ENCODE measurements at places on chromosomes 7 and 10.

DNA sequence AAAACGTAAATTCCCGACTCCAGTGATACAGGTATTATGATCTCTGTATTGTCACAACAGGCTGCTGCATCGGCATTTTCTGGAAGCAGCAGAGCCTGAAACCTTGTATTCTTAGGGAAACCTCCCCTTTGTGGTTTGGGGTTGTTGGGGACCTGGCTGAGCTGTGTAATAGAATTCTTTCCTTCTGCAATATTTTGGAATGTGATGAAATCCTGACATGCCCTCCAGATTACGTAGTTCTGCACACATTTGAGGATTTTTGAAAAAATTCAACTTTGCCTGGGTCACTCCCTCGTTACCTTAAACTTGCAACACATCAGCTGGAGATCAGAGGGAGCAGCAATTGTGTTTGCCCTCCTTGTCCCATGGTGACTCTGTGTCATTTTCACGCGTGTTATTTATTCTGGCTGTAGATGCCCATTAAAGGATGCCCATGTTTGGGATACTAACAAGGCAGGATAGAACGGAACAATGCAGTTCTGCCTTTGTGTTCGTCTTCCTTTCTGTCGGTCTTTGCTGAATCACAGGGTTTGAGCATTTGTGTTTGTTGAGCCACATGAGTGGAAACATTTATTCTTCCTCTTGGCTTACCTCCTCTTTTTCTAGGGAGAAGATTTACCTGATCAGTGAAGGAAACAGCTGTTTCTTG is 181.7 kb downstream of the TCF7L2 start:
- no peak for DNase-seq

DNA sequence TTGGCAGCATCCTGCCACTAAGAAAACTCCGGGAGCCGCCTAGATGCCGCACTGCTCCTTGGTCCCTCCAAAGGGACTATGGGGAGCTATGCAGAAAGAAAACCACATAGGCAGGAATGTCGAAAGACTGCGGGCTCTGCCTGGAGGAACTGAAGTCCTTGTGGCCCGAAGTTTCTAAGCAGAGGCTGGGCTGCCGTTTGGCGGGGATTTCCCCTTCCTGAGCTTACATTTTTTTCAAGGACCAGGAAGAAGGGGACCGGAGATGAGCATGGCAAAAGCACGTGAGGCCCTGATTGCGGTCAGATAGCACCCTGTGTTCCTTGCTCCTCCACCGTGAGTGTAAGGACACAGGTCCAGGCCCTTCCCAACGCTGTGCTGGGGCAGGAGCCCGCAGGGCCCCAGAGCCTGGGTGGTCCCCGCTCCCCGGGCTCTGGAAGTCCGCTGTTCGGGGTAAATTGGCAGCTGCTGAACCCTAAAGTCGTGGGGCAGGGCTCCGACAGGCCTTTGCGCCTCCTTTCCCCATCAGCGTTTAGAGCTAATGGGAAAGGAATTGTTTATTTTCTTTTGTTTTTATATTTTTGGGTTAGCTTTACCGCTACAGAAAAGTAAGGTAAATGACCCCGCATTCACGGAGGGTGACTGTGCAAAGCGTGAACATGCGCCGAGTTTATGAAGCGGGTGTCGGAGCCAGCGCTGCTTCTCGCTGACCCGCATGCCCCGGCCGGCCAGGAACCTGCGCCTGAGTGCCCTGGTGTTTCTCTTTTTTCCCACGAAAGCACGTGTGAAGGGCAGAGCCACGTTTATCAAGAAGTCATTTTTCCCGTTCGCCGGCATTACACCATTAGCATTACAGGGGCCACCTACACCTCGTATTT is 356.5 kb upstream of the ZNF32 start:
- DNase-seq: no peak

GRCh38 chr7:142025896-142026295 is 30.2 kb downstream of the MGAM start:
- DNase-seq: no peak

GRCh38 chr7:116546916-116547315 is 22.1 kb downstream of the CAV1 start:
- no peak for DNase-seq

GRCh38 chr10:4533621-4534020 is 292.4 kb upstream of the AKR1E2 start:
- DNase-seq: no peak

- no peak for DNase-seq
Measured at GRCh38 chr7:74193054-74193453, 16.8 kb upstream of the LAT2 start.

- no peak for DNase-seq
Measured at GRCh38 chr10:33067481-33067880, 109.5 kb upstream of the ITGB1 start.

- DNase-seq: no peak
Measured at GRCh38 chr10:93999401-93999851, 5.7 kb downstream of the PLCE1 start.

DNA sequence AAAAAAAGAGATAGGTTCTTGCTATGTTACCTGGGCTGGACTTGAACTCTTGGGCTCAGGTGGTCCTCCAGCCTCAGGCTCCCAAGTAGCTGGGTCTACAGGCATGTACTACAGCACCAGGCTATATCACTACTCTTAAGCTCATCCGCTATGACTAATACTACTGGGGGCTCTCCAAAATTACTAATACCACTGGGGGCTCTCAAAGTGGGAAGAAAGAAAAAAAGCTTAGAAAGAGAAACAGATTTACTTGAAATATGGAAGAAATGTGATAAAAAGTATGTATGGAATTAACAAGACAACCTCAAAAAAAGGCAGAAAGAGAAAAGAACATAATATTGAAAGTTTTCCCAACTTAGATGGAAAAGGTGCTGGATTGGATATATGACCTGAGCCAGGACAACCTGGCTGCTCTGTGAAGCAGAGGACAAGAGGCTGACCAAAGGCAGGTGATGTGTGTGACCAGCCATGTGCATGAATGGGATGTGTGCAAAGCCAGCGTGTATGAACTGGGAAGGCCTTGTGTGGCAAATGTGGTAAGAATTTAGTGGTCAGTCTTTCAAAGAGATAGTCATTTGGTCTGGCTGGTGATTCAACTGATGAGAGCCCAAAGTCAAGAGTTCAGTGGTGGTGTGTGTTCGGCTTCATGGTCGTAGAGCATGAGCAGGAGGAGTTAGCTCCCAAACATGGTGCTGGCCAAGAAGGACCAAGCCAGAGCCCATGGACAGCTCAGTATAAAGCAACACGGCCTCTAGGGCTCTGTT is 232.4 kb upstream of the KLF14 start:
- DNase-seq: no peak
